ENCODE measurements at places on chromosomes 7 and 10. TPM values are rescaled to one million over a fixed set of nuclear protein-coding genes. Genes with fewer than 3 reads are reported as not detected.

- H3K27me3 ChIP-seq, result no peaks in the 10 kb centered on the region
- peaks cover 7% of the 10 kb centered on the region for H3K4me1 ChIP-seq
- H3K36me3 ChIP-seq, result no peaks in the 10 kb centered on the region
- no peak overlapping the region for H3K27ac ChIP-seq
Observed at GRCh38 chr10:50576245-50576815, 47.4 kb downstream of the SGMS1 start.

JCAD gene
- 0.68 TPM for total RNA-seq

SH2D4B gene
- total RNA-seq, result 0.13 TPM

DNA sequence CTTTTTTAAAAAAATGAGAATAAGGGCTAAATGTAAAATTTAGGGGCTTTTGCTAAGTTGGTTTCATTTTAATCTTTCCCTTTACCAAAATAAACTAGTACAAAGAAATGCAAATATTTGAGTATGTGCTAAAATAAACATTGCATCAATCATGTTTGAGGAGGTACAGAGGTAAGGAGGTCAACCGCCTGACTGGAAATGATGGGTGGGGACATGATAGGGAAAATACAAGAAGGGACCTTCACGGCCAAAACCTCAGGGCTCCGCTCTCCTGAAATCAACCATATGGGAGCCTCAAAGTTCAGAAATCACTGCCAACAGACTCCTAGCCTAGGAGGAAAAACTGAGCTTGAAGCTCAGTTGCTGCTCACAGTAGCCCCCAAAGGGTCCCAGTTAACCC is 207.6 kb downstream of the AHR start:
- peaks cover 3% of the 10 kb centered on the region for H3K27me3 ChIP-seq
- H3K36me3 ChIP-seq, result no peaks in the 10 kb centered on the region
- no peaks in the 10 kb centered on the region for H3K4me1 ChIP-seq

Data from activated CD4-positive, alpha-beta memory T cell treated with anti-CD3 and anti-CD28 coated beads, Interleukin-2, amount 10 ng/mL, durations not matched to agents 7 days and 5 days (primary cell).